ENCODE measurements at places on chromosomes 3 and 15.
A peak's percentile ranks its signal among the peaks of the same experiment; 100 is the strongest.

- DNase-seq = no peak
These were observed 50.9 kb downstream of the IQCH start for GRCh38 chr15:67305506-67305905.

DNA sequence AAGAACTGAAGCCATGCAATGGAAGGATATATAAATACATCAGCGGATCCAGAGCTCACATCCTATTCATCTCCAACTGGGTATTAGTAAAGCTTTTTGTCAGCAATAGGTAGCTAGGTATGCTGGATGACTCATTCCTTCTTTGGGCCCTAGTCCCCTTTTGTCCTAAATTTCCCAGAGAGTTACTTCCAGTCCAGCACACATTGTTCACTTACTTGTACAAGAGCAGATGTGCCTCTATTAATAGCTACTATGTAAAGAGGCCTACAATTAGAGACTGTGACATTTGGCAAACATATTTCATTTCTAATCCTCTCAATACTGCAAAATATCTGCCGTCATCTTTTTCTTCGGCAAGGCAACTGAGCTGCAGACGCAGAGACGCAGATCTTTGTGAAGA lies 1.7 kb upstream of the SLC4A7 start:
- DNase-seq = no peak

DNA sequence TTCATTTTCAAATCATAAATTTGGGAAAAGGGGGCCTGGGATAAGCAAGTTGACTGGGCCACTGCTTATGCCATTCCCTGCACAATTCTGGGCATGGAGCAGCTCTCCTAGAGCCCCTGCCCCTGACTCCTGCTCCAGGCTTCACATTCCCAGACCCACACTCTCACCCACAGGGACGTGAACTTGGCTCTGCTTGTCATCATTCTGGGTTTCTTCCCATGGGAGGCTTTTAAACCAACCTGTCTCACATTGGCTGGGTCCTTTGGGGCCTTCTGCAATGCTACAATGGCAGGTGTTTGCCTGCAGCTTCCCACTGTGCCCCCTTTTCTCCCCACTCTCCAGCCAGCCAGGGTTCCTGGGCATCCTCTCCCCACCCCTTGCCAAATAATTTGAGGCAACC lies 49.1 kb downstream of the CYP19A1 start:
- no peak for DNase-seq

DNA sequence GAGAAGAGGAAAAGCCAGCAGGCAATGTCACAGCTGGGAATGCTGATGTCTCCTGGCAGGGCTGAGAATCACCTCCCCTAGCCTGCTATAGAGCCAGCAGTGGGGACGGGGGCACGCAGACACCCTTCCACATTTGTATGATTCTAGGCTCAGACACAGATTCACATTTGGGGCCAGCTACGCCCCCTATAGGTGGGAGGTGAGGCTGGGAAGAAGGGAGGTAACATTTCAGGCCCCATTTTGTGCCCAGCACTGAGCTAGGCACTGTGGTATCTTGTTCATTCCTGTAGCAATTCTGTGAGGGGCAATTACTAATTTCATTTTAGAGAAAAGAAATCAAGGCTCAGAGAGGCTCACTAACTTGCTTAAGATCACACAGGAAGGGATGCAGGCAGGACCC lies 15.9 kb upstream of the ACAD9 start:
- no peak for DNase-seq

DNA sequence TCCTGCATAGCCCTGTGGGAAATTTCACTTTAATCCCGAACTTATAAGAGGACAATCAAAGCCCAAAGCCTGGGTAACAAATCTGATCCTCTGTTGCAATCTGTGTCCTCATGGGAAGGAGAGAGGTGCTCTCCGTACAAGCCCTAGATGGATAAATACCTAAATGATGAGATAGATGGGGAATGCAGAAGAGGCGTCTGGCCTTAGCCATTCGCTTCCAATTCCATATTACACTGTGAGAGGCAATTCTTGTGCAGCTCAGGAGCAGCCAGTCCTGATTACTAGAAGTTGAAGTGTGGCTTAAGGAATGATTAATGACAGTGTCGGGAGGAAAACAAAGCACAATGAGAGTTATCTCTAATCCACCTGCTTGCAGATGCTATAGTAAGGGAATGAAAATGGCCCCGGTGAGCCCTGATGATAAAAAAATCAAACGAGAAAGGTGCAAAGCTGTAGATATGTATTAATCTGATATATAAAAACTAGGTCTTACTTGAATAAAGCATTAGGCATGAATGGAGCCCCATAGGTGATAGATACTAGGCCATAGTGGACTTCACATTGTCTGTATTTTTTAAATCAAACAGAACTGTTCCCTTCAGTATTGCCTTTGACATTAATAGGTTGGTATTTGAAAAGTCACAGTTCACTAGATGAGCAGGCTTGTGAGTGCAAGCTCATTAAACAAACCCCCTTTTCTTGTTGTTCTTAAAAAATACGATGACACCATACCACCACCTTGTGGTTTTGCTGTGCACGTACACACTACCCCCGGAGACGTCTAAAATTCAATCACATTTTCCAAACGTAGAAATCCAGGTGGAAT lies 54.2 kb upstream of the TMCO5A start:
- no peak for DNase-seq

- no peak for DNase-seq
These were observed 1014.7 kb upstream of the CFAP20DC start for GRCh38 chr3:60064210-60065178.

DNA sequence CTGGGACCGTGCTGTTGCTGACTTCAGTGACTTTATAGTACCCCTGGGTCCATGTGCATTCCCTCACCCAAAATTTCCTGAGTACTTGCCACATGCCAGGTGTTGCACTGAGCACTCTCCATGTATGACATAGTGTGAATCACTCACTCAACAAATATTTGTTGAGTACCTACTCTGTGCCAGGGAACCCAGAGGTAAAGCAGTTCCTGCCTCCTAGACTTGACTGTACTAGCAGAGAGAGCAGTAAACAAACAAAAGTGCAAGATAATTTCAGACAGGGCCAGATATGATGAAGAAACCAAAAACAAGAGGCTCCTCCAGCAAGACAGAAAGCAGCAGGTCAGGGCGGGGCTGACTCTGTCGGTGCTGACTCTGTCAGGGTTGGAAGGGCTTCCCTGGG lies 12.2 kb downstream of the TGM4 start:
- DNase-seq = no peak

GRCh38 chr15:56619887-56620286 lies 113.4 kb downstream of the ZNF280D start:
- DNase-seq = no peak

DNA sequence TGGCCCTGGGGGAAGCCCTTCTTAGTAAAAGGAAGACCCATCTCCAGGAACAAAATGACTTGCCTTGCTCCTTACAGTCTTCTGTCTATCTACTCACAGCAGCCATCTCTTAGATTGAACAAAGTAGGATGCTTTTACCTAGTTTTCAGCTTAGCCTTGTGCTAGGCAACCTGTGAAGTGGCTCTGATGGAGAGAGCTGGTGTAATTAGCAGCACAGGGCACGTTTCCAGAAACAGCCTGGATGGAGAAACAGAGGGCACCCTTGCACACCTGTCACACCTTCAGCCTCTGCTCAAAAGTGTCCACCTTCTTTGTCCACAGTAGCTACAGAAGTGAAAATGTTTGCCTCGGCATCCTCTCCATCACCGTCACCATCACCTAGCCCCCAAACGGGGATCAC lies 292.9 kb downstream of the RORA start:
- DNase-seq = no peak

DNA sequence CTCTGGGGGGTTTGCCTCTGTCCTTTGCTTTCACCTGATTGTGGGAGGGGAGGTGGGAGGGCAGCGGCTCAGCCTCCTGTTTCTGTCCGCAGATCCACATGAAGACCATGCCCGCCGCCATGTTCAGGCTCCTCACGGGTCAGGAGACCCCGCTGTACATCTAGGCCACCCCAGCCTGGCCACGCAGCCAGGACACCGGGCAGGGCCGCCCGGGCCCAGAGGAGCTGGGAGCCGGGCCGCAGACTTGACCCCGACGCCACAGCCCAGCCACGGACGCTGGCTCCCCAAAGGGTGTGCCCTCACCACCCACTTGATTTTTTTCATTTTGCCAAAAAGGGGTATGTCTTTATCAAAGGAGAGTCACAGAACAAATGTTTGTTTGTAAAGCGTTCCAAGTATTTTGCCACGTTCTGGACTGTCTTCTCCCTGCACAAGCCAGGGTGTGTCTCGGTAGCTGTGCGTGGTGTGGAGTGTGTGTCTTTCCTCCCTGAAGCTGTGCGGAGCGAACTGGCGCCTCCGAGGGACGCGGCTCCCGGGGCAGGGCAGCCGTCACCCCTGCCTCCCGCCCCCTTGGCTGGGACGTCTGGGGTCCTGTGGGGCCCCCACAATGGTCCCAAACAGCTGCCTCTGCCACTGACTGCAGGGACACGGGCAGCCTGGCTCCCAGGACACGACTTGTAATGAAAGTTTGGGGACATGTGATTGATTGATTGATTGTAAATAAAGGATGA lies 152.5 kb downstream of the NSMCE3 start:
- no peak for DNase-seq

- no peak for DNase-seq
These were observed 18.7 kb upstream of the KLF15 start for GRCh38 chr3:126375835-126376331.

DNA sequence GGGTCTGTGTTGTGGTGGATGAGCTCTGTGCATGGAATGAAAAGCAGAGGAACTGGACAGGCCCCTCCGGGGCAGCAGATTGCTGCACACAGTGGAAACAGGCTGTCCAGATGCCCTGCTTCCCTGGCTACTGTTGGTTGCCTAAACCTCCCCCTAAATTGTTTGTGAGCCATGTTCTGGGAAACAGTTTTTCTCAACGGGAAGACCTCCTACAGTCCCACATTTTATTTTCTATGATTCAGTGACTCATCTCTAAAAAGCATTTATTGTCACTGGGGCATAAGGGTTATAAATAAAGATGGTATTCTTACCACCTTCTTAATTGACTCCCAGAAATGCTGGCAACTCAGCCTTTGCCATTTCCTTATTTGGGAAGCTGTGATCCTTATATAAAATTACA lies 20.3 kb upstream of the PTPN9 start:
- no peak for DNase-seq

GRCh38 chr15:68583321-68583720 lies 4.5 kb downstream of the CORO2B start:
- no peak for DNase-seq

GRCh38 chr15:72207558-72208085 lies 10.0 kb upstream of the GRAMD2A start:
- DNase-seq = no peak

GRCh38 chr15:68787609-68788263 lies 33.0 kb downstream of the ANP32A start:
- no peak for DNase-seq

GRCh38 chr3:194562986-194563385 lies 70.2 kb downstream of the TMEM44 start:
- no peak for DNase-seq

DNA sequence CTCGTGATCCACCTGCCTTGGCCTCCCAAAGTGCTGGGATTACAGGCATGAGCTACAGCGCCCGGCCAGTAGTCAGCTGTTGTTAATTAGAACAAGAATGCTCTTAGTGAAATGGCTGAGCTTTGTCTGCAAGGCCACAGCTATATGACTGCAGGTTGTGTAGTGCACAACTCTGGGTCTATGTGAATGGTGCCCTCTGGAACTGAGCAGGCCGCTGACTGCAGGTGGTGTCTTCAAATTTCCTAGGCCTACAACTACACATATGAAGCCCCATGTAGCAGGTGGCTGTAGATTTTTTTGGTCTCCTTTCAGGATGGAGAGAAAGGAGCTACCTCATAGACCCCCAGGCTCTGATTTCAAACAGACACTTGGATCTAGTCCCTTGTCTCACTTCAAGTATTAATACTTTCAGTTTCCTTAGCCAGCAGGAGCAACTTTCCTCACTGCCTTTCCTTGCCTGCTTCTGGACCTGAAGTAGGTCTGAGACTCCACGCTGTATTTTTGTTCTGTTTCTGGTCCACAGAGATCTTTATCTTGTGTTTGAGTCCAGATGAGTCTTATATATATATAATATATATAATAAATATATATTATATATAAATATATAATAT lies 86.9 kb downstream of the C3orf80 start:
- no peak for DNase-seq

DNA sequence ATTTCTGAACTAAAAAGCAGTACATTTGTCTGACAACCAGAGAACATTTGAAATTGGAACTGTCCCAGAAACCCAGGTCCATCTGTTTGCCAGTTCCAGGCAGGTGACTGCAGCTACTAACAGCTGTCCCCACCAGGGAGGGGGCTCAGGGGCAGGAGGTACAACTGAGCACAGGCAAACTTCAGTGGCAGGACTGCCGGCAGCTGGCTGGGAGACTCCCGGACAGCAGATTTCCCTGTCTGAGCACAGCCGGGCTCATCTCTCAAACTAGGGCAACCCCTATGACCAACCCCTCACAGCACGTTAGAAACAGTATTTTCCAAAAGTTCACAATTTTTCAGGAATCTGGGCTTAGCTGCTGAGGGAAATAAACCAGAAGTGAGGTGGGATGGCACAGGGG lies 88.8 kb downstream of the MEGF11 start:
- no peak for DNase-seq

DNA sequence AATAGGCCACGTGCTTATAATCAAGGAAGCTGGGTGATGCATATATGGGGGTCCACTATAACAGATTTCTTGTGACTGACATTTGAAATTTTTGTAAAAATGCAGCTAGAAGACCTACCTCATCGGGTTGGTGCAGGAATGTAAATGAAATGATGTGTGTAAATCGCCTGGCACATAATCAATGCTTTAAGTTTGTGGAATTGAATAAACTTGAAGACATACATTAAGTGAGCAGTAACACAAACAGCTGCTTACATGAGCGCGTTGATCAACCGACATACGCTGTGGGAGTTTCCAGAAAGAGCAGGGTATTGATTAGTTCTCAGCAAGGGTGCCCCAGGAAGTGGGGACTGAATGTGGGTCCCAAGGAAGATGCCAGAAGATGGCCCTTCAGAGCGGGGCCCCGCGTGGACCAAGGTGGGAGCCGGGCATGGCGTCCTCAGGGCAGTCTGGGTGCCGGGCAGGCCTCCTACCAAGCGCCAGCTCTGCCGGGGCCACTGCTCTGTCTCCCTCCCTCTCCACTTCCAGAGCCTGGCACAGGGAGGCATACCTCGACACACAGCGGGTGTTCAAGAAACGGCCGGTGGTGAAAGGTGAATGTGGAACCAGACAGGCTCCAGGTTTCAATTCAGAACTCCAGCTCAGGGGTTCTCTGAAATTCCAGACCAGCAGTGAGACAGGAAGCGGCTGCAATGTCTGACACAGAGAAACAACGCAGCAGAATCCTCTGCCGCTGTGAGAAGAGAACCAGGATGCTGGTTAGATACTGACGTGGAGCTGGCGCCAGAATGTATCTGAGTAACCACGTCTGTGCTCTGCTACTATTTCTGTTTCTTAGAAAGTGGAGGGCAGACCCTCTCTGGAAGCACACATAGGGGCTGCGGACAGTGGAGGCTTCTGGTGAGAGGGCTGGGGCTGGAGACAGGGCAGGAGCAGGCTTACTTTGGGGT lies 12.6 kb downstream of the BFSP2 start:
- no peak for DNase-seq

GRCh38 chr3:49912881-49913281 lies 9.2 kb upstream of the MST1R start:
- DNase-seq = peak; percentile 25

GRCh38 chr3:36501616-36502015 lies 121.3 kb downstream of the STAC start:
- DNase-seq = no peak

- no peak for DNase-seq
These were observed 26.5 kb upstream of the XXYLT1 start for GRCh38 chr3:195297446-195297845.

- no peak for DNase-seq
These were observed 87.8 kb upstream of the CTDSPL start for GRCh38 chr3:37773911-37774310.

- DNase-seq = no peak
These were observed 437.8 kb upstream of the BCHE start for GRCh38 chr3:166275024-166275390.

Measured in anterior cingulate cortex (tissue), 58 donors.